ENCODE measurements at places on chromosomes 13 and 19. TPM values are rescaled to one million over a fixed set of nuclear protein-coding genes. Genes with fewer than 3 reads are reported as not detected.

CEACAM21 gene
- 0.86 TPM for total RNA-seq

ZGLP1 gene
- total RNA-seq: 0.91 TPM

GDF15 gene
- total RNA-seq: 0.54 TPM

ZNF99 gene
- 0.05 TPM for total RNA-seq

KATNAL1 gene
- total RNA-seq: 37.8 TPM

EDNRB gene
- 26.0 TPM for total RNA-seq

GPC5 gene
- 1.4 TPM for total RNA-seq

FRY gene
- total RNA-seq: 137 TPM

KIR2DL3 gene
- not detected for total RNA-seq

APBA3 gene
- total RNA-seq: 12.3 TPM

ZIC2 gene
- not detected for total RNA-seq

CERS1 gene
- total RNA-seq: 0.24 TPM

RNF225 gene
- not detected for total RNA-seq

CYP2F1 gene
- total RNA-seq: not detected

KL gene
- 1.4 TPM for total RNA-seq

SMIM24 gene
- total RNA-seq: not detected

CALR gene
- 378 TPM for total RNA-seq

MAMSTR gene
- 4.8 TPM for total RNA-seq

CEACAM16 gene
- total RNA-seq: not detected

PSG1 gene
- not detected for total RNA-seq

OR10H4 gene
- not detected for total RNA-seq

KMT5C gene
- total RNA-seq: 6.6 TPM

PRKCSH gene
- total RNA-seq: 105 TPM

ZNF846 gene
- total RNA-seq: 9.1 TPM

PSG11 gene
- not detected for total RNA-seq

FAM83E gene
- not detected for total RNA-seq

ATCAY gene
- total RNA-seq: not detected

CEACAM3 gene
- not detected for total RNA-seq

NBEA gene
- 19.1 TPM for total RNA-seq

PRR19 gene
- total RNA-seq: not detected

THSD8 gene
- total RNA-seq: 1.6 TPM

GRK1 gene
- 0.13 TPM for total RNA-seq

FTL gene
- 748 TPM for total RNA-seq

MED4 gene
- total RNA-seq: 40.8 TPM

LGALS13 gene
- total RNA-seq: not detected

FFAR2 gene
- total RNA-seq: 0.11 TPM

FUT3 gene
- not detected for total RNA-seq

DYRK1B gene
- total RNA-seq: 16.8 TPM

LILRB1 gene
- total RNA-seq: 1.7 TPM

SIGLEC8 gene
- total RNA-seq: 0.13 TPM

ZNF324B gene
- 2.6 TPM for total RNA-seq

MIDN gene
- 54.1 TPM for total RNA-seq

CFAP97D2 gene
- not detected for total RNA-seq

ZNF69 gene
- 4.7 TPM for total RNA-seq

PLK5 gene
- total RNA-seq: not detected

KRTDAP gene
- total RNA-seq: not detected

LILRB5 gene
- total RNA-seq: 7.7 TPM
